ENCODE measurements at places on chromosomes 11 and 22.
A peak's percentile ranks its signal among the peaks of the same experiment; 100 is the strongest.

GRCh38 chr11:120610111-120610510 lies 98.6 kb downstream of the GRIK4 start:
- DNase-seq = no peak

- no peak for DNase-seq
Observed at GRCh38 chr11:5604896-5605295, 8.5 kb downstream of the TRIM6 start.

GRCh38 chr22:20029550-20030225 lies 8.8 kb downstream of the TANGO2 start:
- no peak for DNase-seq

GRCh38 chr22:17966403-17966717 lies 58.0 kb downstream of the MICAL3 start:
- DNase-seq = no peak

GRCh38 chr11:130189492-130190210 lies 30.1 kb downstream of the ST14 start:
- no peak for DNase-seq

DNA sequence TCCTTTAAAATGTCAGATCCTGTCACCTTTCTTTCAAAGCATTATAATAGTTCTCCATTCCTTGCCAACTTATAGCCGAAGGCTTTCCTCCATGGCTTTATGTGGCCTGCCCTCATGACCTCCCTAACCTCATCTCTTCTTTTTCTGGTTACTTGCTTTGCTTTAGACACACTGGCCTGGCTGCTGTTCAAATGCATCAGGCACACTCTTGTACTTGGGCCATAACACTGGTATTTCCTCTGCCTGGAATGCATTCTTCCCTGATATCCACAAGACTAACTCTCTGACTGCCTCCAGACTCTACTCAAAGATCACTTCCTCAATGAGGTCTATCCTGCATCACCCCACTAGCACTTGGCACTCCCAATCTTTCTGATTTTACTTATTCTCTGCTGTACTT lies 710.3 kb downstream of the KCNA4 start:
- DNase-seq = no peak

DNA sequence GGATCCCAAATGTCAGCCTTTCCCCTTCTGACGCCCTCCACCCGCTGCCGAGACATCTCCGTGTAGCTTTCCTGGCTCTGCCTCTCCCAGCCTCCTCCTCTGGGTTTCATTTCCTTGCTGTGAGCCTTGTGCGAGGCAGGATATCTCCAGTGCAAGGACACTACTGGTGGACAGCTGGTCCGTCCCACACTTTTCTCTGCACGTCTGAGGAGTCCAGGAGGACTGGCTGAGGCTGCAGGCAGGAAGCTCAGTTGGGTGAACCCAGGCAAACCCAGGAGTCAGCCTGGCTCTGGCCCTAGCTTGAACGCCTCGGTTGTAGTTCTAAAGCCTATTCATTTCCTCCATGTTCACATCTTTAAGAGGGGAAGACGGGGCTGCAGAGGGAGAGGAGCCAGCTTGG lies 145.5 kb downstream of the ST3GAL4 start:
- DNase-seq = no peak

GRCh38 chr11:134500621-134501020 lies 88.6 kb upstream of the B3GAT1 start:
- no peak for DNase-seq

DNA sequence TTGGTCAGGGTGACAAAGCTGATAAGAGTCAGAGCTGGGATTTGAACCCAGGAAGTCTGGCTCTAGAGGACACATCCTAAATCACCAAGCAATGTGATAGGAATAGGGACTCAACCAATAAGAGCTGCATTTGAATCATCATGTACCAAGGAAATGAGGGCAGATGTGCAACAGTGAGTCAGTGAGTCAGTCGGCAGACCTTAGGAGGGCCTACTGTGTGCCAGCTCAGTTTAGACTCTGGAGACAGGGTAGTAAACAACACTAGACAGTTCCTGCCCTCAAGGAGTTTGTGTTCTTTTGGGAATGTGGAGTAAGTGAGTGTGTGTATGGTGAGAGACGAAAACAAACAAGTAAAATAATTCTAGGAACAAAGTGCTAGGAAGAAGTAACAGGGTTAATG lies 11.2 kb downstream of the IL10RA start:
- no peak for DNase-seq

DNA sequence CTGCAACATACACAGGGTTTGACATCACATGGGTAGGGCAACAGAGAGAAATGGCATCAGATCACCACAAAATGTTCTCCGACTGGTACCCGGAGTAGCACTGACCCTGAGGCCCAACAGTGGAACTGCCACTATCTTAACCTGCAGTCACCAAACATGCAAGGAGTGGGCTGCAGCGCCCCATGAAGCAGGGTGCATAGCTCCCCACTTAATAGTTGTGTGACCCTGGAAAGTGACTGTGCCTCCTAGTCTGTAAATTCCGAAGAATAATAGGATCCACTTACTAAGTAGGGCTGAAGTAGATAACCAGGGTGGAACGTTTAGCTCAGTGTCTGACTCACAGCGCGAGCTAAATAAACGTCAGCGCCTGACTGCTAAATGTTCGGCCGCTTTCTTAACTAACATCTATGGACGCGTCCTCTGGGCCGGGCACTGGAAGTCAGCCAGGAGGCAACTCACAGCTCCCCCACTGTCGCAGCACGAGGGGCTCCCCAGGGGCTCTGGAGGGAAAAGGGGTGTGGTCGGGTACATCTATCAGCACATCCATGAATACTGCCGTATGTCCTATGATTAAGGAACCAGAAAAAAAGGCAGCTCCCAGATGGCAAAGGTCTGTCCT lies 777 bp downstream of the LTO1 start:
- peak; percentile 32 for DNase-seq

DNA sequence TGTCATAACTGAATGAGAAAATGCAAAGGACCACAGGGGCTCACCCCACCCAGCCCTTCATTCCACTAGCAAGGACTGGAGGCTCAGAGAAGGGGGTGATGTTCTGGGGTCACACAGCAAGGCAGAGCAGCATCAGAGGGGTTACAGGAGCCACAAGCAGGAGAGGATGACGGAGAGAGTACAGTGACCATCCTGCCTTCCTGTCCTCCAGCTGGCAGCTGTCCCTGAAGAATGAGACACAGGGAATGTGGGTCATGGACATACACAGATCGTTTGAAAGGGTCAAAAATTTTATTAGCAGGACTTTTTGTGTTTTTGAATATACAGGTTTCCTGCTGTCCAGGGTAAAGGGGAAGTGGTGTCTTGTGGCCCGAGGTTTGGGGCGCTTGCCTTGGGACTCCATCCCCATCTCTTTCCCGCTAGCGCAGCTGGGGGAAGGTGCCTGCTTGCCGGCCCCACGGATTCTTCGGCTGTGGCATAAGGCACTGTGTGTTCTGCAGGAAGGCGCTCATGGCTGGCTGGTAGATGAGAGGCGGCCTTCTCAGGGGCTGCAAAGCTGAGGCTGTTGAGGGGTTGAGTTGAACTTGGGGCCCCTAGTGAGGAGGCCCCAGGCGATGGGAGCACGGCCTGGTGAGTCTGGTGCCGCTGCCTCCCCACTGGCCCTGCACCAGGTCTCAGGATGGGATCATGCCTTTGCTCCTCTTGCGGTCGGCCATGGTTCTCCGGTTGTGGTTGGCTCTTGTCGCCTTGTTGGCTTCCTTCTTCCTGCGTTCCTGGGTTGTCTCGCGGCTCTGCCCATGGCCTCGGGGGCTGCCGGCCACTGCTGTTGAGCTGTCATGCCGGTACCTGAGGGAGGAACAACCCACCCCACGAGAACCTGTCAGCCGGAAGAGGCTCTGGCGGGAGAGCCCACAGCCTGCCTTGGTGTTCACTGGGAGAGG lies 21.4 kb downstream of the UQCR10 start:
- DNase-seq = no peak

GRCh38 chr22:32326647-32327046 lies 31.0 kb upstream of the RFPL3 start:
- no peak for DNase-seq

DNA sequence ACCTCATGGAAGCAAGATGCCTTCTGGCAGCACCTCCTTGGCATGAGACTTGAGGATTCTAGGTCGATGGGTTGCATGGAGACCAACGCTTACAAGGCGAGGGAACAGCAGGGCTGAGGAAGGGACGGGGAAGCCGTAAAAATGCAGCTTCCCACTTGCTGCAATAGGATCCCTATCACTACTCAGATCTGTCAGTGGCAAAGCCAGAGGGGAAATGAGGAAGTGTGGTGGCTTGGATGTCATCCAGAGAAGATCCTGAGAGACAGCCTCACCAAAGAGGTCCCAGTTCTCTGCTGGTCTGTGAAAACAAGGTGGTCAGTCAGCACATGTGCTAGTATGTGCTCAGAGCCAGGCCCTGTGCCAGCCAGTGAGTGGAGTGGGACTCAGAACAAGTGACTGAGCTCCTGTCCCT lies 22.2 kb downstream of the CYB5R2 start:
- DNase-seq = no peak

DNA sequence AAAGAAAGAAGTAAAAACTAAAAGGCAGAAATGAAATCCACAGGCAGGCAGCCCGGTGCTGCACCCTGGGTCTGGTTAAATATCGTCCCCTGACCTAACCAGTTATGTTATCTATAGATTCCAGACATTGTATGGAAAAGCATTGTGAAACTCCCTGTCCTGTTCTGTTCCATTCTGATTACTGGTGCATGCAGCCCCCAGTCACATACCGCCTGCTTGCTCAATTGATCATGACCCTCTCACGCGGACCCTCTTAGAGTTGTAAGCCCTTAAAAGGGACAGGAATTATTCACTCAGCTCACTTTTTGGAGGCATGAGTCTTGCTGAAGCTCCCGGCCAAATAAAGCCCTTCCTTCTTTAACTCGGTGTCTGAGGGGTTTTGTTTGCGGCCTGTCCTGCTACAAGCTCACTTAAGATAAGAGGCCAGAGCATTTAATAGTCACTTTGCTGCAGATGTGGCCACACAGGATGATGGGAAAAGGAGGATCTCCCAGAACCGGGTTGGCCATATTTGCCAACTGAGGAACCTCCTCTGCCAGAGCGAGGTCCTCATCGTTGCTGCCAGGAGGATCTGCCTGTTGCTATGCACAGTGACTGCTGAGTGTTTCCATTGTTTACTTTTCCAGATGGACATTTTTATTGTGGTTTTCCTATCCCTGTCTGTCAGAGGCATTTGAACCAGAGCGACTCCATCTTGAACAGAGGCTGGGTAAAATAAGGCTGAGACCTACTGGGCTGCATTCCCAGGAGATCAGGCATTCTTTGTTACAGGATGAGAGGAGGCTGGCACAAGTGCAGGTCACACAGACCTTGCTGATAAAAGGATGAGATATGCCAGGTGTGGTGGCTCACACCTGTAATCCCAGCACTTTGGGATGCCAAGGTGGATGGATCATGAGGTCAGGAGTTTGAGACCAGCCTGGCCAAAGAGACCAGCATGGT lies 10.2 kb downstream of the C11orf96 start:
- no peak for DNase-seq

- no peak for DNase-seq
Observed at GRCh38 chr11:9815486-9816136, 151.7 kb downstream of the SWAP70 start.

All from activated T-cell treated with anti-CD3 and anti-CD28 coated beads, Interleukin-2, amount 50 U/mL, for 1 hour (primary cell).